ENCODE measurements at places on chromosomes 2 and 18.

DNA sequence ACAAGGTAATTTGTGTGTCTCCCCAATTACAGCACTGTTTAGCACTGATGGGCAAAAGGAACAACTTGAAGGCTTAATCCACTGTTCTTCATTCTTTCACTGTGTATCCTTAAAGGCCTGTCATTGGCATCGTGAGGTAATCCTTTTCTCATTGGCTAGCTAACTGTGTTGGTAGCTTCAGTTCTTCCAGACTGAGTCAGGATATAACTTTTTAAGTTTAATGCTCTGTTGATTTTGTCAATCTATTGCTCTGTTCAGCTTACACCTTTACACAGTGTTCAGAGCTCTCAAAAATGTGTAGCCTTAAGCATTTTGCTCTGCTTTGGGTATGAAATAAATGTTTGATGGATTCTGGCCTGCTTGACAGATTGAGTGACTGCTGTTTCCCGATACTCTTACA lies 148.2 kb downstream of the KIAA1328 start:
- DNase-seq = no peak

GRCh38 chr2:16184945-16185660 lies 244.8 kb downstream of the MYCN start:
- no peak for DNase-seq

GRCh38 chr18:56643381-56643780 lies 5.0 kb upstream of the TXNL1 start:
- no peak for DNase-seq

- DNase-seq = no peak
Observed at GRCh38 chr18:49531678-49532153, 30.1 kb upstream of the LIPG start.

GRCh38 chr18:25137197-25137472 lies 214.8 kb downstream of the ZNF521 start:
- no peak for DNase-seq

GRCh38 chr18:61549416-61549815 lies 216.2 kb downstream of the CDH20 start:
- no peak for DNase-seq

DNA sequence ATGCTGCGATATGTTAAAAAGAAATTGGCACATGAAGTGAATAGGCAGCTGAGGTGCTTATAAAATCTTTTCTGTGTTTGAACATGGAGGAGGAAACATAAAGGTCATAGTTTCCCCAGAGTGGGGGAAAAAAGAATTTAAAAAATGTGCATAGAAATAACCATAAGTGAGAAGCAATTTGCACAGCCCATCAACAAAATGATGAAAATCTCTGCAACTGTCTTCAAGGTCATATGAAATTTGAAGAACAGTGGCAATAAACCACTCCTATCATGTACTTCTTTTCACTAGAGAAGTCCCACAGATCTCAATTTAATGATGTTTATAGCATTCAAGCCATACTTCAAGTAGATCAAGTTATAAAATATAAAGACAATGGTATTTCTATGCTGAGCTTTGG lies 46.7 kb upstream of the ZNF804A start:
- peak; percentile 71 for DNase-seq

DNA sequence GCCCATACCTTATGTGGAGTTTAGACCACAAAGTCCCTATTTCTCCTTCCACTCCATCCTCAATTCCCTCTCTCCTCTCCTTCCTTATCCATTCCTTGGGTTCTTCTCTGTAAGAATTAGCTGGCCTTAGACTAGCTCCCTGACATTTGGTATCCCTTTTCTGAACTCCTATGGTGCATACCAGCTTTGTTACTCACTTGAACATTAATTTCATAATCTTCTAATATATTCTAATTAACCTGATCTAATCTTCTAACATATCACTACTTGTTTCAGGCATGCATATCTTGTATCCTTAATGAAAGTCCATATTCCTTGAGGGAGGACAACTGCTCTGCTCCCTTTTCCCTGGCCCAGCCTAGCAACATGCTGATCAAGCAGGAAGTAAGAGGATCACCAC lies 66.4 kb downstream of the EHD3 start:
- no peak for DNase-seq

DNA sequence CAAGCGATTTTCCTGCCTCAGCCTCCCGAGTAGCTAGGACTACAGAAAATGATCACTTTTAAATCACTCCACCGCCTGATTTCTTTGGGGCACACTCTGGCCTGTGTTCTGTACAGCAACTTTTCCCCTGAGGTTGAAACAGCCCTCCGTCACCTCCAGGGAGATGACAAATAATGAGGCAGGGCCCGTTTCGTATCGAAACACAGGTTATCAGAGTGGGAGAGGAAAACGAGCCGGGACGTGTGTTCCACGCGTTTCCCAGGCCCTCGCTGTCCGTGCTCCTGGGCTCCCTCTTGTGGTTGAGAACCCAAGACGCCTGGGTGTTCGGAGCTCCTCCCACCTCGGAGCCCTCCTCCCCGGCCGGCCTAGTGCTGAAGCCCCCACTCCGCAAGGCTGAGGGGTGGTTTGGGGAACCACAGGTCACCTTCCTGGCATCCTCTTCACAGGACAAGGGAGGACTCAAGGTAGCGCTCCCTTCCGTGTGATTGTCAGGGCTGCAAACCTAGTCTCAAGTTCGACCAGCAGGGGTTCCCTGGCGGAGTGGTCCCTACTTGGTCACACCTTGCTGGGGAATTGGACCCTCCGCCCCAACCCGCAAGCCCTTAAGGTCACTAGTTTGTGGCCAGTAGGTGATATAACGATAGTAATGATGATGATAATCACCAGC lies 12.8 kb downstream of the ATP6V1B1 start:
- peak; percentile 71 for DNase-seq

DNA sequence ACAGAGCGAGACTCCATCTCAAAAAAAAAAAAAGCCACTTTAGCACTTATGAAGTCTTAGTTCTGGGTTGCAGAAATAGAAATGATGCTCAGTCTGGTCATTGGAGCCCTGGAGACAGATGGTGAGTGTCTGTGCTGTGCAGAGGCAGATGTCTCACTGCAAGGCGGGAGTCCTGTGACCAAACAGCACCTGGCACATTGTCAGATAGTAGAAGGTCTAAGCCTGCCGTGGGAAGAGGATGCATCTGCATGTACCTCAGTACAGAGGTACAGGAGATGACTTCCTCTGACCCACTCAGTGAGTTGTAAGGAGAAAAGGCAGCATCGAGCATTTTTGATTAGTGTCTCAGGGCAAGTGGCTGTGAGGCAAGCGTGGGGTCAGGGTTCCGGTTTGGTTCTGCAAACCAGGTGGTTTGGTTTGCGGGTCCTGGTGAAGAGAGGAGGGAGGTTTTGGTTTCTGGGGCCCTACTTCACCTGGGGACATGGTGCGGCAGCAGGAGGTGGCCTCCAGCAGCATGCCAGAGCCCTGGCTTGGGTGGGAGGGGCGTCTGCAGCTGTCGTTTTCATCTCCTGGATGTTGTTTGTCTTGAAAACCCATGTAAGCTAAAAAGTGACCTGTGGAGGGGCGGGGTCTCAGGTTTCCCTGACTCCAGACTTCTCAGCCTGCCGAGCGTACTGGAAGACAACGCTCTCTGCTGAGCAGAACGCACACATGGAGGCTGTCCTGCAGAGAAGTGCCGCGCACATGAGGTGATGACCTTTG lies 3.8 kb downstream of the RBFA start:
- no peak for DNase-seq

GRCh38 chr2:175871331-175872004 lies 130.6 kb downstream of the LNPK start:
- peak; percentile 87 for DNase-seq

DNA sequence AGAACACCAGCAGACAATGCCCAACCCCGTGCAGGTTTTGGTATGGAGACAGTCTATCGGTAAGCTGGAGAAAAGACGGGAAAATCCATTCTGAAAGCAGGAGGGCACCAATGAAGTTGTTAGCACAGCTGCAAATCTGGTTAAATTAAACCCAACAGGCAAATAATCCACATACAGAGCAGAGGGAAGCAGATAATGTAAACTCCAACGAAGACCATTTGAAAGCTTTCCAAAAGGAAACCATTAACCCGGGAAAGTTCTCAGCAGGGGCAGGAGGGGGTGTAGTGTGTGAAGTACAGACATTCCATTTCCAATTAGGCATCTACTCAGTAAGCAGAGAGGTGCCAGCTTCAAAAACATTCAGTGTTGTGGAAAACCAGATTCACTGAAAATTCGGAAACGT lies 10.3 kb downstream of the EDAR start:
- peak; percentile 10 for DNase-seq

DNA sequence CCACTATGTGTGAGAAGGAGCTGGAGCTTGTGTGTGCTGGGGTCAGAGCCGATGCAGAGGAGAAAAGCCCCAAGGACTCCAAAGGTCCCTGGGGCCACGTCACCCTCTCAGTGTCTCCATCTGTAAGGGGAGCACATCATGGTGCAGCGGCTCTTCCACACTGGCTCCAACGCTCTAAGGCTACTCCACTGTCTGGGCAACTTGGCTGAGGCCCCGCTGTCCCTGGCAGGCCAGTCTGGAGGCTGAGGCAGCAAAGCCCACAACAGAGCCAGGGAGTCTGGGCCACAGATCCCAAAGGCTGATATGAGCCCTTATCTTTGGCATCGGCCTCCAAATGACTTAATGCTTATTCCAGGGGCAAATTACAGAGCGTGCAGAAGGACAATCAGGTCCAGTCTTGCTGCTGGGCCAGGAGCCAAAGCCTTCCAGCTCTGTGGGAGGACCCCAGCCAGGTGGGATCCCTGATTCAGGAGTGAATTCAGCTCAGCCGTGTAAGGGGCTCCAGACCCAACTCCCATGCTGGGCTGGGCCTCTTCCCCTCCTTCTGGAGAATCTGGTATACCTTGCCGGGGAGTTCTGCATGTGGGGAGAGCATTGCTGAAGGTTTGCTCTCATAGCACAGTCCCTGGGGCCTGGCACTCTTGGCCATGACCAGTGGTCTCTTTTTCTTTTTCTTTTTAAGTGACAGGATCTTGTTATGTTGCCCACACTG lies 1.8 kb upstream of the DUSP2 start:
- DNase-seq = no peak

- peak; percentile 76 for DNase-seq
Observed at GRCh38 chr18:50297621-50298442, 10.3 kb upstream of the CXXC1 start.

GRCh38 chr2:159879051-159879604 lies 81.1 kb upstream of the CD302 start:
- DNase-seq = peak; percentile 60

GRCh38 chr2:6184532-6185292 lies 492.5 kb downstream of the SOX11 start:
- peak; percentile 80 for DNase-seq

DNA sequence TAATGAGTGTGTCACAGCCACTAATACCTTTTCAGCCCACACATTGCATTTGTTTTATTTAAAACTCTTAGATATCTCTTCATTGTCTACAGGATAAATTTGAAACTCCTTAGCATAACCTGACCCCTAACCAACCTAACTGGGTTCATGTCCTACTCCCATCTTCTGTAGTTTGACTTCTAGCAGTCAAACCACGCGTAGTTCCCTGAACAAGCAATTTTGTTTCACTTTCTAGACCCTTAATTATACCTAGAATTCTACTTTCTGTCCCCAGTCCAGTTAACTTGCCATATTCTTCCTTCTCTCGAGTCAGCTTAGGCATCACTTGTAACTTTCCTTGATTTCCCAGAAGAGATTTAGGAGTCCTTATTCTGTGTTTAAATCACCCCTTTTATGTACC lies 55.1 kb downstream of the RBBP8 start:
- no peak for DNase-seq

GRCh38 chr2:239113171-239113570 lies 265.3 kb downstream of the TWIST2 start:
- peak; percentile 42 for DNase-seq

GRCh38 chr2:22990246-22990645 lies 394.7 kb upstream of the KLHL29 start:
- DNase-seq = no peak

GRCh38 chr18:67421651-67422050 lies 94.9 kb downstream of the DSEL start:
- no peak for DNase-seq

GRCh38 chr2:207184768-207185167 lies 19.0 kb upstream of the KLF7 start:
- DNase-seq = no peak

- no peak for DNase-seq
Observed at GRCh38 chr2:236825989-236826510, 256.4 kb downstream of the ACKR3 start.

GRCh38 chr2:232418466-232419244 lies 12.0 kb downstream of the ALPG start:
- peak; percentile 4 for DNase-seq

DNA sequence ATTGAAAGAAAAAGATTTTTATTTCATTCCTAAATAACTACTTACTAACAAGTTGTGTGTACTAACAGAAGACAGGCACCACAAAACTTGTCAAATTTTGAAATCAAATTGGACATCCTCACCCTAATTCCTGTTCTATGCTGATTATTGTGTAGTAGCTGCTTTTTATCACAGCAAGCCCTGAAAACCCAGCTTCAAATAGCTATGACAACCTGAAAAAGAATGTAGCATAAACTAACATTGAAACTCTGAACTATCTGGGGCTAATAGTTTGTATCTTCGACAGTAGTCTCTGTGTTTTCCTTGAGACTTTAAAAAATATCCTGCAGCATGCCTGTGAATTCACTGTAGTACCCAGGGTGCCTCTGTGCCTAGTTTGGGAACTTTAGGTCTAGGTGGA lies 122.6 kb downstream of the WDPCP start:
- peak; percentile 11 for DNase-seq

GRCh38 chr2:196915507-196916189 lies 10.9 kb downstream of the PGAP1 start:
- DNase-seq = no peak

- DNase-seq = no peak
Observed at GRCh38 chr2:196341277-196341841, 170.0 kb upstream of the STK17B start.

DNA sequence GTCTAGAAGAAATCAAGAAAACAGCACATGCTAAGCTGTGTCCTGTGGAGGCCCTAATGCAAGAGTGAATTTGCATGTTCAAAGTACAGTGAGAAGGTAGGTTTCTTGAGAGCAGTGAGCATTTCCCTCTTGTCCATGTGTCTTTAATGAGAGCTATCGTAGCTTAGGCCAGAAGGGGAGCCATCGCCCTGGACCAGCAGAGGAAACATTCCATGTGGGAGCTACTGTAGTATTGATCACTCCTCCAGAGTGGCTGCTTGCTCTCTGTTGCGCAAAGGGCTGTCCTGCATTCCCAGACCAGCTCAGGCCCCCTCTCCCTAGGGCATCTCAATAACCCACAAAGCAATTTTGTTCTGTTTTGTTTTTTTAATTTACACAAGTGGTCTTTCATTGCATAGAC lies 950.1 kb downstream of the CNTNAP5 start:
- no peak for DNase-seq

DNA sequence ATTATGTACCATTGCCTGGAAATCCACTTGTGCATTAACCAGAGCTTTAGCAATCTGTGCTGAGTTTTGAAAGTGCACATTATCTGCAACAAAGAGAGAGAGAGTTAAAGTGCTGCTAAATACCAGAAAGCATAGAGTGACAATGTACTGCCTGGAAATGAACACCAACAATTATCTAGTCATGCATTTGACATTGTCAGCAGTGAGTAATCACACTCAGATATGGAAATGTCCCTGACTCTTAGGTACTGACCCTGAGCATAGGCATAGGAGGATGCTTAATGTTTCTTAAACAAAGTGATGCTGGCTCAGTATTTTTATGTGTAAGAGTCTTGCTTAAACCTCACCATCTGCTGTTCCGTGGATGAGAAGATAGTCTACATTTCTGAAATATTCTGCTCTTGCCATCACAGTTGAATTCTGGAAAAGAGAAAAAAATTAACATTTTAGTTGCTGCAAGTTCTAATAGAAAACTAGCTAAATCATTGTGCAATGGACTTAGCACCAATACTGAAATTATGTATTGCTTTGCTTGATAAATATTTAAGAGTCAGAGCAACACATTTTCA lies 20.8 kb upstream of the GCG start:
- DNase-seq = no peak
